ENCODE measurements at places on chromosomes 3 and 15. TPM values are rescaled to one million over a fixed set of nuclear protein-coding genes. Genes with fewer than 3 reads are reported as not detected.

- DNase-seq, result peak; percentile 21
Observed at GRCh38 chr15:27869697-27870281, 229.3 kb downstream of the OCA2 start.

Gene CTNNB1
- 475 TPM for polyA plus RNA-seq

DNA sequence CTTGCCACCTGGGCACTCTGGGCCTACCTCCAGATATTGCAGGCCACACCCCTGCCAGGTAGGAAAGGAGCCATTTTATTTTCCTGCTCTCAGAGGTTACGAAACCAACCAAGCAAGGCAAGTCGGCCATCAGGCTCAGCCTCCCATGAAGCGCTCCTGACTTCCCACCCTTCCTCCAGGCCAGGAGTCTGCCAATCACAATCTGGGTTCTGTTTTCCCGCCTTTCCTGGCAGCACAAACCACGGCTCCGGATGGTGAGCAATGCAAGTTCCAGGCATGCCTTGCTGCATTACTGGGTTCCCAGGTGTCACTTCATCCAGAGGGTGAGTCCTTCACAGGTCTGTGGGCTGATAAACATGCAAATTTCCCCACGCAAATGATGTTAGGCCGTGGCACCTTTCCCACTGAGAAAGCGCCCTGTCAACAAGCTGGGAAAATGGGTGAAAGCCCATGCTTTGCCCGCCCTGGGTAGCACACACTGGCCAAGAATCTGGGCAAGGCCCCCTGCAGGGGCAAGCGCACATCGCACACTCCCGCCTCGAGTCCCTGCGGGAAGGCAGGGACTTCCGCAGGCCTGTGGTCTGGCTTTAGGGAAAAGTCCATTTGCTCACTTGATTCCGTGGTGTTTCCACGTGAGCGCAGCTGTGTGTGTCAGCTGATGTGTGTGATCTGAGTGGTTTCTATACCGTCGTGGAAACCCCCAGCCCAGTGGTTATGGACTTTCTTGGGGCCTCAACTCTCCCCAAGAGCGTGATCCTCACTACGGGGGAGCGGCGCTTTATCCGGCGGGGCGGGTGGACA is 61.6 kb upstream of the RYK start:
- DNase-seq, result peak; percentile 71

DNA sequence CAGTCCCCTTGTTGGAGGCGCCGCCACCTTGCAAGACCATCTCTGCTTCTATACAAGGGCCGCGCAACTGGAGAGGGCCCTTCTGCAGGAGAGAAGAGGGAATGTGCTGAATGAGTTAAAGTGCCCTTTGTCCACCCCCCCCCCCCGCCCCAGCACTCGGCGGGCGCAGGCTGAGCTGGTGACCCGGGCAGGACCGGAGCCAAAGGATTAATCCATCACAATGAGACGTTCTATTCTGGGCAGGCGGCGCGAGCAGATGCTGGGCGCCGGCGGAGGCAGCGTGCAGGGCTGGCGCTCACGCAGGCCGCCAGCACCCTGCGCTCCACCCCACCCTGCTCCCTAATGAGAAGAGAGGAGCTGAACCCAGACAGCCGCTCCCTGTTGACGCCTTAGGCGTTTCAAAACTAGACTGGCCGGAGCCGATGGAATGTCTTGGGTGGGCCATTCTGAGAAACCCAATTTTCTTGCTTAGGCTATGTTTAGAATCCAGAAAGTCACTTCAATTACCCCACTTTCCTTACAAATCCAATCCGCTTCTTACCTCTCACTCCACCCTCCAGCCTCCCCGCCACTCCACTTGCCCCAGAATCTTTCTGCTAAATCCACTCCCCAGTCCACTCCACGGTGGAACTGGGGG is 32.9 kb downstream of the GJD2 start:
- peak; percentile 72 for DNase-seq

Measured in left lung (tissue), 14 donors.